Amniotic epithelial cell (primary cell): ENCODE measurements at places on chromosomes 5 and 9.

DNA sequence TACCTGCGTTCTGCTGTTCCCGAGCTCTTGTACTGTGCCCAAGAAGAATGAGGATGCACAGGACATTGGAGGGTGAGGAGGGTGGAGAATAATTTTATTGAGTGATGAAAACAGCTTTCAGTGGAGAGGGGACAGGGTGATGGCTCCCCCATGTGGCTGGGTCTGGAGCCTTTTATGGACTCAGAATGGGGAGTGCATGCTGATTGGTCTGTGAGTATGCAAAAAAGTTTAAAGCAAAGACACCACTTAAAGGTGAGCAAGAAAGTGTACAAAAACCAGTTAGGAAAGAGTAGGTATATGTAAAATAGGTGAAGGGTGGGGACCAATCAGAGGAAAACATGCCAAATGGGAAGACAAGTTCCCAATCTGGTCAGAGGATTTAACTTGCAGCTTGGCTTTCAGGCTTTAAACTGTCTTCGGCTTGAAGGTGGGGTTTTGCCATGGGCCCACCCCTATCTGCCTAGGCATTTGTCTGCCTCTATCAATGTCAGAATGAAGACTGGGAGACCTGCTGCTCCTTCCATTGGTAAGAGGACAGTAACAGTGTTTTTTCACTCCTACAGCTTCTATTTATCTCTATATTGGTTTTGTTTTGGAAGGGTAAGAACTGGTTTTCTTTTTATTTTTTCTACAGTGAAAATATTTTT is 118.0 kb upstream of the RAI14 start:
- DNase-seq = no peak

DNA sequence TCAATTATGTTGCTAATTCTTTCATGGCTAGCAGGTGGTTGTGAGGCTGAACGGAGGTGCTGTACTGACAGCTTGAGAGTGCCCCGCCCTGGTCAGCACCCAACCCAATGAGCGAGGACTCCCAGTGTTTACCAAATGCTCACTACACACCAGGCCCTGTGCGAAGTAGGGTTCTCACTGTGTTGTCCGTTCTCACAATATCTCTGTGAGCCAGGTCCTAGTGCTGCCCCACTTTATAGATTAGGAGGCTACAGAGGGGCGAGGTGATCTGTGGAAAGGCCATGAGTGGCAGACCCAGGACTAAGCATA is 28.2 kb downstream of the COL15A1 start:
- no peak for DNase-seq

- no peak for DNase-seq
These were observed 30.6 kb upstream of the TRIM32 start for GRCh38 chr9:116656501-116656971.

DNA sequence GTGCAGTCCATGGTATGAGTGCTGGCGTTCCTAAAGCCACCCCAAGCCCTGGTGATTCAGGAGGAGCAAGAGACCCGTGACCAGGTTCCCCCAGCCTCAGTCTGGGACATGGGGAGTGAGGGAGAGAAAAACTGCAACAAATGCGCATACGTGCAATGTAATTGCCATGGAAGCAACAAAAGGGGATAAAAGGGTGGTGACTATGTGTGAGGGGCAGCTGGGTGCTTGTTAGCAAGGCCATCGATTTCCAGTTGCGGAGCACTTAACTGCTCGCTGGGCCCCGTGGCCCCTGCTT is 709 bp upstream of the SH3PXD2B start:
- DNase-seq = no peak

DNA sequence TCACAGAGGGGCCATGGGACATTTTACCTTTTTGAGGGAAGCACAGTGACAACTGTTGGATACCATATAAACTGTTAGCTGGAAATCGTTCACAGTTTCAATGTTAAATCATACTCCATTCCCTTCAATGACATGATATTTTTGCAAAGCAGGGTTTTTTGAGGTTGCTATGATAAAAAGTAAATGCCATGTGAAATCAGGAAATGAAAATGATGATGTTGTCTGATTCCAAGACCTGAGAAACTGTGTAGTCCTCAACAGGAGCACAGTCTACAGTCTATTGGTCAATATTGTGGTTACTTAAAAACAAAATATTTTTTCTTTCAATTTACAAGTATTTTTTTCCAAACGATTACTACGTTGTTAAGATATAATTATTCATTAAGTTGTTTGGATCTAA is 24.0 kb upstream of the ADAM19 start:
- DNase-seq = no peak

- DNase-seq = no peak
These were observed 109.8 kb downstream of the RGS3 start for GRCh38 chr9:113573046-113573958.

DNA sequence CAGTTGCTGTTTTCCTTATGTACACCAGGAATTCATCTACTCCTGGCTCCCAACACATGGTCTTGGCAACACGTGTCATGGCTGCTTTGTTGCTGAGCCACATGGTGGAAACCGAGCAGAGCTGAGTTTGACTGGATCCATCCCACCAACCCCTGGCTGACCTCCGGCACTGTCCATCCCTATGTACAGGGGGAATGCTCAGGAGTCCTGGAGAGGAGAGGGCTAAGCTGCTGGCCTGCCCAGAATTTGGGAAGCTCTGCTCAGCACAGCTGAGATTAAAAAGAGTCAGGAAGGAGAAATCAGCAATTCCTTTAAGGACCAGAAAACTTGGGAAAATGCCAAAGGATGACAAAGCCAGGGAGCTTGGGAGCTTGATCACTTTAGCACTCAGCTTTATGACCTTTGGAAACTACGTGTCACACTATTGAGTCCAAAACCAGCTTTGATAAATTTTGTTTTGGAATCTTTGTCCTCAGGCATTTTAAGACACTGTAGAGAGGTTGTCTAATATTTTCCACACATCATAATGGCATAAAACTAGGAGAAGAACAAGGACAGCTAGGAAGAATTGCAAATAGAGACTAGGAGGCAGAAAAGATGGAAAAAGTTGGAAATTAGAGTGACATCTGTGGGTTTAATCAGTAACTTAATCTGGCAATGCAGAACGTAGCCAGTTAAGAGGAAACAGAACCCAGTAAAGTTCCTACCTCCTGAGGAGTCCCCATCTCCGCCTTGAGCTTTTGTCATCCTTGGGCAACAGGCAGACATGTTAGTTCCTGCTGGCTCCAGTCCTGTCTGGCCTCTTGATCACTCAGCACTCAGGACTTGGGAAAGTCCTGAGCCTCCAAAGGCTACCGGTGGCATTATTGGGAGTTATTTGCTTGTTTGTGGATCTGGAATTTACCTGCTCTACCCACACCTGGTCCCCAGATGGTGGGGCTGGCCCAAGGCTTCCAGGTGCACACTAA is 62.5 kb upstream of the PLPP1 start:
- DNase-seq = no peak

GRCh38 chr5:179439181-179439985 is 94.1 kb upstream of the ADAMTS2 start:
- DNase-seq = no peak

GRCh38 chr5:57681942-57682341 is 199.3 kb upstream of the ACTBL2 start:
- DNase-seq = no peak

DNA sequence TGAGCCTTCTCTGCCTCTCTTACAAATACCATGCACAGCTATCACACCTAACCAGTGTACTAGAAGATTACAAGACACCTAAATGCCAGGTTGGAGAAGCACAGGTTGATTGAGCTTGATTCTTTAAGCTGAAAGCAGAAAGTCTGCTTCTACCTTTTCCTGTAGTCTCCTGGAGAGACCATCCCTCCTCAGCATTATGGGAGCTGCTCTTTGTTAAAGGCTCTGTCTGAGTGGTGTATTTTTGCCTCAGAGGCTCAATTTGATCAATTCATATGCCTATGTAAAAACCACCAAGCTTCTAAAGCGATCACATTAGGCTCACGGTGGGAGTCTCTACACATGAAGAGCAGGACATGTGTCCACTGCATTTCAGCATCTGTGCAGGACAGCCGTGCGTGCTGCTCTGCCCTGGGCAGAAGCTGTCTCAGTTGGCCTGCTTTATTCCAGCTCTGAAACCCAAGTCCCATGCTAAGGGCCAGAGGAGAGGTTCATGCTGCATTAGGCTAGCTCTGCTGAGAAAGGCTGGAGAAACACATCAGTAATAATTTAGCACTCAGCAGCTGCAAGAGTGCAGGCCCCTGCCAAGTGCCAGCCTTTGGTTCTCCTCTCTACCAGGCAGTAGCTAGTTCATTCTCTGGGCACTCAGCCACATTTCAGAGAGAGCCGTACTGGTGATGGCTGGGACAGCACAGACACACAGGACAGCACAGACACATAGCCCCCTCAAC is 41.7 kb downstream of the TMEM167A start:
- no peak for DNase-seq

DNA sequence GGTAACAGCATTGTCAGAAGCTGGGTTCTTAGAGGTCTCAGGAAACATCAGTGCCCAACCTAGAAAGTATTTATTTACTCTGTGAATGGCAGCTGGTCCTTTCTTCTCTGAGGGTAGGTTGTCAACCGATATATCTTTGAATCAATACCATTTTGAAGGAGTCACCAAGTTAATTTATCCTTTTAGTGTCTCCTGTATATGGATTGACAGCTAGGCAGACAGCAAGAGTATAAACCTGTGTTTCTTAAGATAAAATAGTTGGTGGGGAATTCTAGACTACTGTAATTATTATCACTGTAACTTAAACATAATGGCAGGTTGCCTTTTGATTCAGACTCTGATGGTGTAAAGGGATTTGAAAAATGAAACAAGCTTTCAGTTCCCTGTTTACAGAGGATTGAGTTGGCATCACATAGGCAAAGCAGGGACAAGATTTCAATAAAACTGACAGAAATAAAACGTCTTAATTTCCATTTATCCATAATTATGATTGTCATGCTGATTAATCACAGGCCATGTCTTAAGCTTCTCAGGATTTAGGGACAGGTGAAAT is 190.8 kb upstream of the HAPLN1 start:
- no peak for DNase-seq

- DNase-seq = no peak
These were observed 44.2 kb downstream of the GSN start for GRCh38 chr9:121312169-121312568.

GRCh38 chr9:120137186-120137840 is 442.7 kb downstream of the CDK5RAP2 start:
- no peak for DNase-seq

GRCh38 chr5:146052780-146053179 is 52.6 kb downstream of the PLAC8L1 start:
- no peak for DNase-seq

- no peak for DNase-seq
These were observed 136.5 kb downstream of the EFNA5 start for GRCh38 chr5:107533910-107534876.

- peak; percentile 37 for DNase-seq
These were observed 282.6 kb downstream of the SPATA31D1 start for GRCh38 chr9:82271106-82271561.

DNA sequence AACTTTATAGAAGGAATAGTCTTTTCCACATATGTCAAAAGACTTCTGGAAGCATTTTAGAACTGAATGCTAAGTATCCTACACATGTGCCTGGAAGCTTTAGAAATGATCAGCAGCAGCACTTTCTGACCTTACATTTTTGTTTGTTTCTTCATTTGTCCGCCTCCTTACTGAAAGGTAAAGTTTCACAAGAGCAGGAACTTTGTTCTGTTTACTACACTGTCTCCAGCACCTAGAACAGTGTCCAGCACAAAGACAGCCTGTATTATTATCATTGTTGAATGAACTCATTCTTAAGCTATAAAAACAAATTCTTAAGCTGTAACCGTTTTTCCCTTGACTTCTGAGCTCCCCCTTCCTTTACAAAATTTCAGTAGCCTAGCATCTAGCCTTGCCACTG is 14.8 kb downstream of the PIP5K1B start:
- DNase-seq = no peak

DNA sequence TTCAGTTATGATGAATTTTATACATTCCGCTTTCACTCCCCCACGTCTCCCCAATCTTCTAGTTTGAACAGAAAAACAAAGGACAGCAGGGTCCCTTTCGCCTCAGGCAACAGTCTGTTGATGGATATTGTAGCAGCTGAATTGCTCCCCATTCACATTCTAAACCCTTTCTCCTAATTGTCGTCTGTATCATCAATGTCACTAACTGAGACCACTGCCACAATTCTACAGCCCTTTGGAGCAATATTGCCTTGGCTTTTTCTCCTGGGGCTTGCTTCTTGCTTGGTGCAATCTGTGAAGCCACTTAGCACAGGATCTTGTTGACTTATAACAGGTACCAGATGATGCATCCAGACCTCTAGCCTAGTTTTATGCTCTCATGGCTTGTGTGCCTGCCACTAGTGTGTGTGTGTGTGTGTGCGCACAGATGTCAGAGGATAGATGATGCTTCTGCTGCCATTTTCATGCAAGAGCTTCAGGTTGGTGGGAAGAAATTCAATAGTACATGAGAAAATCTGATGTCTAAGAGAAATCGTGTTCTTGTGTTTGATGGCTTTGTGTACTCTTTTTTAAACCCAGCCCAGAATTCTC is 195.2 kb upstream of the ISL1 start:
- DNase-seq = no peak

DNA sequence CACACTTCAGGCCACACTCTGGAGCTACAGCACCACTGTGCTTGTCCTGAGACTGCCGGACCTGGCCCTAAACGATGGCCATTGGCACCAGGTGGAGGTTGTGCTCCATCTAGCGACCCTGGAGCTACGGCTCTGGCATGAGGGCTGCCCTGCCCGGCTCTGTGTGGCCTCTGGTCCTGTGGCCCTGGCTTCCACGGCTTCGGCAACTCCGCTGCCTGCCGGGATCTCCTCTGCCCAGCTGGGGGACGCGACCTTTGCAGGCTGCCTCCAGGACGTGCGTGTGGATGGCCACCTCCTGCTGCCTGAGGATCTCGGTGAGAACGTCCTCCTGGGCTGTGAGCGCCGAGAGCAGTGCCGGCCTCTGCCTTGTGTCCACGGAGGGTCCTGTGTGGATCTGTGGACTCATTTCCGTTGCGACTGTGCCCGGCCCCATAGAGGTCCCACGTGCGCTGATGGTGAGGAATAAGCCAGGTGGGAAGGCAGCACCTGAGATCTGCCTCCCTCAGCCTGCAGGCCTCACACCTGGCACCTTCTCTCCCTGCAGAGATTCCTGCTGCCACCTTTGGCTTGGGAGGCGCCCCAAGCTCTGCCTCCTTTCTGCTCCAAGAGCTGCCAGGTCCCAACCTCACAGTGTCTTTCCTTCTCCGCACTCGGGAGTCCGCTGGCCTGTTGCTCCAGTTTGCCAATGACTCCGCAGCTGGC is 14.7 kb downstream of the CRB2 start:
- DNase-seq = no peak
